ENCODE measurements at places on chromosomes 2 and 18. TPM values are rescaled to one million over a fixed set of nuclear protein-coding genes. Genes with fewer than 3 reads are reported as not detected.

GRCh38 chr2:217090024-217090473 lies 230.2 kb upstream of the TNP1 start:
- no peak overlapping the region for H3K4me3 ChIP-seq
- no peak overlapping the region for H3K27ac ChIP-seq

TCF7L1 gene
- total RNA-seq = 21.5 TPM

GRCh38 chr2:214796911-214797310 lies 12.6 kb downstream of the BARD1 start:
- H3K27ac ChIP-seq = no peak overlapping the region
- H3K36me3 ChIP-seq = peaks cover 6% of the 10 kb centered on the region
- no peak for DNase-seq
- no peak overlapping the region for H3K4me3 ChIP-seq

GRCh38 chr2:61967262-61967661 lies 61.8 kb downstream of the COMMD1 start:
- no peaks in the 10 kb centered on the region for H3K27me3 ChIP-seq
- H3K4me1 ChIP-seq = peaks cover 4% of the 10 kb centered on the region
- no peak overlapping the region for H3K27ac ChIP-seq
- H3K36me3 ChIP-seq = no peaks in the 10 kb centered on the region

DNA sequence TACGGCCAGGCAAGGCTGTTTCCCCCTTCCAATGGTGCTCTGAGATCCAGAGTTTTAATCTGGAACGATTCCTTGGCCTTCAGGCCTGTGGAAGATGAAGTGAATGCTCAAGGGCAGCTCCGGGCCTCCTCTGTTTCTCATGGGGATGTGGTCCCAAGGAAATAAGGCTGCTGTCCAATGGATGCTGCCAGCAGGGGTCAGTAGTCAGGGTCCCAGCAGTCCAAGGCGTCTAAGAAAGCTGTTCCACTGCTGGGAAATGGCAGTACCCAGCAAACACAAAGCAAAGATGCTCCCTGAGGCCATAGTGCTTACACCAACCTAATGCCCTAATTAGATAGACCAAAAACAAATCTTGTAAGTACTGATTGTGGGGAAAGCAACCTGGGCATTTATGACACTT lies 12.5 kb downstream of the NMS start:
- DNase-seq = no peak
- H3K36me3 ChIP-seq = no peaks in the 10 kb centered on the region
- H3K4me1 ChIP-seq = no peaks in the 10 kb centered on the region
- no peak overlapping the region for H3K4me3 ChIP-seq
- H3K27ac ChIP-seq = no peak overlapping the region
- H3K27me3 ChIP-seq = peaks cover 2% of the 10 kb centered on the region

GRCh38 chr2:238027591-238028415 lies 33.0 kb upstream of the SCLY start:
- no peak overlapping the region for H3K4me3 ChIP-seq
- H3K4me1 ChIP-seq = no peaks in the 10 kb centered on the region
- no peak overlapping the region for H3K27ac ChIP-seq
- DNase-seq = no peak
- H3K36me3 ChIP-seq = peaks cover 8% of the 10 kb centered on the region
- H3K27me3 ChIP-seq = no peaks in the 10 kb centered on the region

Data from lung (tissue), 17 donors.